ENCODE measurements at places on chromosomes 3 and 15.
A peak's percentile ranks its signal among the peaks of the same experiment; 100 is the strongest.

DNA sequence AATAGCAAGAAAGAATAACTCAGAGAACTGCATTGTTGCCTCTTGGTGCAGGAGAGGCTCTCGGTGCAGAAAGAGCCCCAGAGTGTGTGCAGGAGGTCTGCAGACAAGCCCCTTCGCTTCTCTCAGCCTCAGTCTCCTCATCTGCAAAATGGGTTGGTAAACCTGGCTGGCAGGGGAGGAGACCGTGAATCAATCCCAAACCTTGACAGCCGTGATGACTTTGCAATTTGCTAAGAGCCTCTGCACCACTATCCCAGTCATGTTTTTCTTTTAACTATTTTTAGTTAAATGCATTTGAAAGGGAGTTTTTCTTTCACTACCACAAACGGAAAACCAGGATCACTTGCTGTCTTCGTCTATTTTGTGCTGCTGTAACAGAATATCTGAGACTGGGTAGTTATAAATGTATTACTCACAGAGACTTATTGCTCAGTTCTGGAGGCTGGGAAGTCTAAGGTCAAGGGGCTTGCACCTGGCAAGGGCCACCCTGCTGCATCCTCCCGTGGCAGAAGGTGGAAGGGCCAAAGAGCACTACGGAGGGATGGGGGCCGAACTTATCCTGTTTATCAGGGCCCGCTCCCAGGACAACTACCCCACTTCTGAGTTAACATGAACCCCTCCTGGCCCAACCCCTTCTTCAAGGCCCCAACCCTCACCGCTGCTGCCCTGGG, 14.2 kb upstream of the IQSEC1 start:
- no peak for DNase-seq

GRCh38 chr3:186510374-186511079, 33.7 kb downstream of the CRYGS start:
- no peak for DNase-seq

DNA sequence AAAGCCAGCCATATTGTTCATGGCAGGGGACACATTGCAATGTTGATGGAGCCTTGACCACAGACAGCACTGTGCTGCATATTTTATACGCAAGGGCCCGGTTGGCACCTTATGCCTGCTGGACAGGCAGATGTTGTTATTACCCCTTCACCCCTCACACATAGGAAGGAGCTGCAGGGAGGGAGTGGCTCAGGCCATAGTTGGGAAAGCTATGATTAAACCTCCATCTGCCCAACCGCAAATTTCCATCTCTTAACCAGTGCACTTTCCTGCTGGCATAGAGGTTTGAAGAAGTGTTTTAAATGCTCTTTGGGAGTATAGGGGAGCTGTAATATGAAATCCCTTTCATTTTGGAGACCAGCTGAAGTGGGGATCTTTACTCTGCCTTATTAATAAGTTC, 224.7 kb downstream of the CACNA2D3 start:
- no peak for DNase-seq

- DNase-seq, result peak; percentile 23
Observed at GRCh38 chr15:60328852-60329443, 68.8 kb downstream of the ANXA2 start.

DNA sequence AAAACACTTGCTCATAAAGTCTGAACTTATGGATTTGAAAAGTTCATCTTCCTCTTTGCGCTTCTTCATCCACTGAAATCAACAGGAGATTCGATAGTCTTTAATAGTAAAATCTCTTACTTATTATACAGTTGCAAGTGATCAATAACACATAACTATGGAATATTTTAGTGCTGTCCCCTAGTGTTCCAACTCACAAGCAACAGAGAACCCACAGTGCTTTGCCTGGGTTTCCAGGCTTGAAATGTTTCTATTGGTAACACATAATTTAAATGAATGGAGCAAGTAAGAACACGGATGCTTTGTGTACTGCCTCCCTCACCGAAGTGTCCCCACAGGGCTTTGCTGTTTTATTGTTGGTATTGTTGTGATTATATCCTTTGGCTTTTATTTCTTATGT, 93.5 kb downstream of the WDR72 start:
- DNase-seq, result no peak

GRCh38 chr15:81029414-81030300, 28.9 kb downstream of the TLNRD1 start:
- no peak for DNase-seq

DNA sequence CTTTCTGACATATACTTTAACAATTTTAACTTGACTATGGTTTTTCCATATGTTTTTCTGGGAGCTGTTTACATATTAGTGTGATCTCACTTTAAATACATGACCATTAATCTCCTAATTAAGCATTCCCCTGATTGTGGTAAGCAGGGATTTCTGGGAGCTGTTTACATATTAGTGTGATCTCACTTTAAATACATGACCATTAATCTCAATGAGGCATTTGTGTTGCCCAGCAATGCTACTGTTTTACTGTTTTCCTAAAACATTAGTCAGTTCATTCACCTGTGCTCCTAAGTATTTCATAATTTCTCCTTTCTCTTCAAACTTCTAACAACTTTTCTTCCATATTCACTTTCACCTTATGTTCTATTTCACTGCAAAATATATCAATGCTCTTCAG, 3.6 kb upstream of the GRAMD1C start:
- no peak for DNase-seq

- no peak for DNase-seq
Observed at GRCh38 chr3:82473864-82474541, 712.6 kb upstream of the GBE1 start.

DNA sequence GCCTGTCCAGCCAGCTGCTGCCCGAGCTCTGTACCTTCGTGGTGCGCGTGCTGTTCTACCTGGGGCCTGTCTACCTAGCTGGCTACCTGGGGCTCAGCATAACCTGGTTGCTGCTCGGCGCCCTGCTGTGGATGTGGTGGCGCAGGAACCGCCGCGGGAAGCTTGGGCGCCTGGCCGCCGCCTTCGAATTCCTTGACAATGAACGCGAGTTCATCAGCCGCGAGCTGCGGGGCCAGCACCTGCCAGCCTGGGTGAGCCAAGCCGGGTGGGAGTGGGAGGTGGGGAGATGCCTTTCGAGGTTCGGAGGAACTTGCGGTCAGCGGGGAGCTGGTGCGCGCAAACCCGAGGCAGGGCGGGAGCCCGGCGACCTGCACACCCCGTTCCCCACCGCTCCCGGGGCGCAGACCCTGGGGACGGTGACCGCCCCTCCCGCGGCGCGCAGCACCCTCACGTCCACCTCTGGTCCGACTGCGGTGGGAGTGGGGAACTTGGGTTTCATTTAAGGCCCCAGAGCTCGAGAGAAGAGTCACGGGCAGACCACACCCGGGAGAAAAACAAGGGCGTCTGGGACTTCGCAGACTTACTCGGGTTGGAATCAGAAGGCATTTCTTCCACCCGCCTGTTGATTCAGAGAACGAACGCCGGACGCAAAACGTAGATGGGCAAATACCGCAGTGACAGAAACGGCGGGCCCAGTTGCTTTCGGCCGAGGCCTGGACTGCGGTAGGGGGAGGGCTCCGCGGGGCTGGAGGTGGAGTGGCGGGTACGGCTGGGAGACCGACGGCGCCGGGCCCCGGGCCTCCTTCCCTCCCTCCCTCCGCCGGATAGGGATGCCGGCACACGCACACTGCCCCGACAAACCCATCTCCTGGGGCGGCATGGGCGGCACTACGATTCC, 708 bp downstream of the ESYT3 start:
- peak; percentile 46 for DNase-seq

DNA sequence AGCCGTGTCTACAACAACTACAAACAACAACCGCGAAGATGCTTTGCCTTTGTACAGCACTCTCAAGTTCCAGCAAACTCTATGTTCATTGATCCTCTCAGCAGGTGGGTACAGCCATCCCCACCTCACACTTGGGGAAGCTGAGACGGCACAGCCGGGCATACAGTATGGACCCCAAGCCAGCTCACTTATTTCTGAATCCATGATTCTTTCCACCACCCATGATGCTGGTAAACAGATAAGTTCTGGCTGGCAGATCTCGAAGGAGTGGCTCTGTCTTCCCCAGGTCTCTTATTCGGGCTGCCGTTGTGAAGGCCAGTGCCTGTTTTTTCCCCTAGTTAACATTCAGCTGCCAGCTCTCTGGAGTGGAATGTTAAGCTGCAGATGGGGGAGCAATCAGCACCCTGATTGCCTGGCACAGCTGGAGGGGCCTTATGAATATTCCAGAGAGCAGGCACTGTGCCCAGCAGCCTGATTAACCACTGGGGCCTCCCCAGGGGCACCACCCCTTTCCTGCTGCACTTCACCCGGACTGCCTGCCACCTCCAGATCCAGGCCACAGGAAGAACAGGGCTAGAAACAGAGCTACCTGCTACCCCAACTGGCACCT, 73.2 kb downstream of the CORO2B start:
- no peak for DNase-seq

DNA sequence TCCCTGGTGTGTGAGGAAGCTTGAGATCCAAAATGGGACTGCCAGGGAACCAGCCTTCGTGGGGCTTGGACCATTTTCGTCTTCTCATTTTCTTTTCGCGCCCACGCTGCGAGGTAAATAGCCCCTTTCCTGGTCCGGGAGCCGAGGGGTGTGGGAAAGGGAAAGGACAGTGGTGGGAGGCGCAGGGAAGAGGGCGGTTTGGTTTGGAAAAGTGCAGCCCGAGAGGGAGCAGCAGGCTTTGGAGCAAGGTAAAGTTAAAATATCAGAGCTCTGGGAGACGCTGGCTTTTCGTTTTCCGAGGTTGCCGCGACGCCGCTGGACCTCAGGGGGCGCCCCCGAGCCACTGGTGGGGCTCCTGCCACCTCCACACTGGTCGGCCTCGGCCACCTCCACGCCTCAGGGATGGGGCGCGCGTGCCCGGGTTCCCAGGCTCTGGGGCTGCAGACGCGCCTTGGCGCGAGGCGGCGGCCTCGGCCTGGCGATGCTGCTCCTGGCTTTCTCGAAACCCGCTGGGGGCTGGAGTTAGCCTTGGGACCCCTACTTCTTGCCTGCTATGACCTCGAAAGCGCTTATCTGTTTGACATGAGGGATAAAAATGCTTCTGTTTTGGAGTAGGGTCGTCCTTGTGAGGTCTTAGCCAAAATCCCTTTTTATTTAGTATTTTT, 3.2 kb downstream of the PTPRG start:
- peak; percentile 93 for DNase-seq

- no peak for DNase-seq
Observed at GRCh38 chr3:108527817-108528216, 17.4 kb upstream of the MYH15 start.

DNA sequence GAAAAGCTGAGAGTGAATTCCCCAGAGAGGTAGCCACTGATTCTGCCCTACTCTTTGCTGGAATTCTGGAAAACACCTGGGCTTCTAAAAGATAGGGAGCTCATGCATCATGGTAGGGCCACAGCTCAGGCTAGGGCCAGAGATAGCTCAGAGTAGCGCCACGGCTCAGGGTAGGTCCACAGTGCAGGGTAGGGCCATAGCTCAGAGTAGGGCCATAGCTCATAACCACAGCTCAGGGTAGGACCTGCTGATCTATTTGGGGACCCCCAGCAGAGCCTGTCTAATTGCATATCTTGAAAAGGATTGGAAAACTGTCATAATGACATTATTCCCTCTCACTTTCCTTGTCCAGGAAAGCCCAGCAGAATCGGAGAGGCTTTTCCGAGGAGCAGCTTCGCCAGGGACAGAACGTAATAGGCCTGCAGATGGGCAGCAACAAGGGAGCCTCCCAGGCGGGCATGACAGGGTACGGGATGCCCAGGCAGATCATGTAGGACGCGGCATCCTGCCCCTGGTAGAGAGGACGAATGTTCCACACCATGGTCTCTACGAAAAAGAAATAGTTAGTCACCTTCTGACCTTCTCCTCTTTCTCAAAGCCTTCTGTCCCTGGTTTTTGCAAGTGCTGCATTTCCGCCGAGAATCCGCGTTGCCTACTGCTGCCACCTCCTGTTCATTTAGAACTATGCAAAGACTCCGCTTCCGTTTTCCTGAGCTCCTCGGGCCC, 14.5 kb downstream of the TAGLN3 start:
- peak; percentile 59 for DNase-seq

DNA sequence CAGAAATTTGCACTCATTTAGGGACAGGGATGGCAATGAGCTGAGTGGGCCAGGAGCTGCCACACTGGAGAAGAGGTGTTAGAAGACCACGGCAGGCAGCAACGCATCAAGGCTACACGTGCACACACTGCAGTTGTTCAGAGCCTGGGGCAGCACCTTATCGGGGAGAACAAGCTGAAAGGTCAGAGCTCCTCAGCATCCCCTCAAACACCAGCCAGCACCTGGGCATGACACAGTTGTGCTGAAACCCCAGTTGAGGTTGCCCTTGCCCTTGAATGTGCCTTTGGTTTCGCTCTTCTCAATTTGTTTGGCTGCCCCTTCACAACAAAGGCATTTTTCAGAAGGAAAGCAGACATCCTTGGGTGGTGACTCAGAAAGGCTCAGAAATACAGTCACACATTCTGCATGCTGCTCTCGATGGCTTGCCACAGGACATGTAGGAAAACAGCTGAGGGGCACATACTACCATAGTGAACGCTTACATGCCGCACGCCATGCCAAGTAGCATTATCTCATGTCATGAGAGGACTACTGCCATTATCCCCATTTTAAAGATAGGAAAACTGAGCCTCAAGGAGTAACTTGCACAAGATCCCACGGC, 57.6 kb downstream of the ST8SIA2 start:
- no peak for DNase-seq
